ENCODE measurements at places on chromosomes 4 and X.

DNA sequence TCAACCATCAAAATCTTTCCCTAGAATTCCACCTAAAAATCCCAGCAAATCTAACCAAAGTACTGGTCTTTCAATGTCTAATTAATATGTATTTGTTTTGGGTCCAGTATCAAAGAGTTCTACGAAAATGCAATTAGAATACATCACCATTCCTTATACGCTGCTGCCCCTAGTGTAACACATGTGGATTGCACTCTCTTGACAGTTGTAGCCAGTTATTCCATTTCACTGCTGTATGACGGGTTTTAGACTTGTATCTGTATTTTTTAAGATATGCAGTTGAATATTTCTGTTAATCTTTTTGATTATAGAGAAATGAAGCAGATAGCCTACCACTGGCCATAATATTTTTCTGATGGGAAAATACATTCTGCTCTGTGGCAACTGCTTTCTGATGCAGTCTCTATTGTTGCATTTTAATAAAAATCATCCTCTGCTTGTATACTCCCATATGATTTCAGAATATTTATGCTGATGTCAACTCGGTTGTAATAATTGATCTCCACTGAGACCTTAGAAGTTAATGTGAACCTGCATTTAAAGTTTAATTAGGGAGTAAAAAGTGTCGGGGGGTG is 17.1 kb upstream of the PAGE2B start:
- peak; percentile 62 for DNase-seq

DNA sequence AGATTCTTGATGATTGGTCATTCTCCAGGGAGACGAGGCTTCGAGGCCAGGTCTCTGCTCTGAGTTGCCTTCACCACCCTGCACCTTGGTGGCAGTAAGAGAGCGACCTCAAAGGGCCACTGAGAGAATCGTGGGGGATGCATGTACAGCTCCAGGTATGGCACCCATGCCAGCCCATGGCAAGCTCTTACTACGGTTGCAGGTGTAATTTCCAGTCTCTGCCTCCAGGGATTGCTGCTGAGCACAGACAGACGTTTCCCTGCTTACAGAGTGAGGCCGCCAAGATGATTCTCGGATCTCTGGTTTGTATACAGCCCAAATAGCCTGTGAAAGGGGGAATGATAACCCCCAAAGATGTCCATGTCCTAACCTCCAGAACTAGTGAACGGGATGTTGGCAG is 16.3 kb upstream of the DRD5 start:
- DNase-seq, result no peak

- no peak for DNase-seq
Observed at GRCh38 chr4:127686658-127687057, 43.5 kb upstream of the SLC25A31 start.

- DNase-seq, result no peak
Observed at GRCh38 chr4:88420844-88421243, 36.1 kb upstream of the HERC5 start.

GRCh38 chrX:106670631-106671030 is 55.9 kb upstream of the RNF128 start:
- DNase-seq, result no peak

GRCh38 chr4:104728380-104729122 is 233.9 kb upstream of the CXXC4 start:
- DNase-seq, result no peak

DNA sequence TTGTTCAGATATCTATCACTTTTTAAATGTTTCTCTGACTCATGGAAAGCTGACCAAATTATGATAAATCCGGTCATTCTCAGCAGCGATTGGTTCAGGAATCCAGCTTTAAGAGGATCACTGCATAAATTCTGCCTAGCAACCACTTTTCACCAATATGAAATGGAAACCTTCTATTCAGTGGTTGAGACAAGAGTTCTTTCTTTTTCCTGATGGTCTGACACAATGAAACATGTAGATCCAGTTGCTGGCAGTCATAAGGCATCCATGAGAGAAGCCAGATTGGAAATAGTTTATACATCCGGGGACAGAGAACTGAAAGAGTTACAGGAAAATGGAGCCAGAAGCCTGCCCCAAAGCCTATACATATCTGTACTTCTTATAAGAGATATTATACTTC is 27.2 kb downstream of the MAB21L2 start:
- DNase-seq, result no peak

Data from ascending aorta (tissue), 2 donors.